Activated CD4-positive, alpha-beta memory T cell treated with anti-CD3 and anti-CD28 coated beads, Interleukin-2, amount 10 ng/mL, durations not matched to agents 7 days and 5 days (primary cell): ENCODE measurements at places on chromosomes 6 and 20.
A peak's percentile ranks its signal among the peaks of the same experiment; 100 is the strongest.

DNA sequence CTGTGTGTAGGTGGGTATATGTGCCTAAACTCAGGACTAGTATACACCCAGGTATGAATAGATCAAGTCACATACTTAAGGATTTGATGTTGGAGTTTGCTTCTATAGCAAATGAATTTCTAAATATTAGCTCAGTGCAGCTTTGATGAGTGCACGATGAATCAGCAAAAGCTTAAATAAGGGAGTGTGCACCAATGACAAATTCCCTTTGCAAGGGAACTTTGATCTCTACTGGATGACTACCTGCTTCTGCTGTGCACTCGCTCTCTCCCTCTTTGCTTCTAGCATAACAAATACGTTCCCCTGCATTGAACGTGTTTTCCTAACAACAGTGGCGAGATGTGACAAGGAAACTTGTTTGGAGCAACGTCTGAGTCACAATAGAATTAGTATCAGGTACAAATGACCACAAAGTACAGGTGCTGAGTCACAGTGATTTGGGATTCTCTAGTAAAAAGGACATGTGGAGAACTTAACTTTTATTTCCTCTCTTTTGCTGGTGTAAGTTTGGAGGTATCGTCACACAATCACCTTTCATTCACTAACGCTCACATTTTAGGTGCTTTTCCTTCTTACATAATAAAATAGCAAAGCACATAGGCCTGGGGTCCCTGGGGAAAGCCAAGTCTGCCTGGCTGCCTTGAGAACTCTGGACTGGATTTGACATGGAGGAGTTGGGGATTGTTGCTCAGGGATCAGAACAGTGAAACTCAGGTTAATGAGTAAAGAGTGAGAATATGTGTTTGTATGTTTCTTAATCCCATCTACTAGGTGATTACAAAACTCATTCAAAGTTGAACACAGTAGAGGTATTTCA is 49.7 kb downstream of the KLHL31 start:
- peaks cover 2% of the 10 kb centered on the region for H3K27me3 ChIP-seq
- H3K4me1 ChIP-seq: peaks cover 2% of the 10 kb centered on the region

- H3K27ac ChIP-seq: peak overlapping the region; percentile 85
- peak; percentile 60 for DNase-seq
- H3K36me3 ChIP-seq: peaks cover 25% of the 10 kb centered on the region
Measured at GRCh38 chr6:15296735-15297134, 50.9 kb downstream of the JARID2 start.

- no peaks in the 10 kb centered on the region for H3K4me1 ChIP-seq
- no peak overlapping the region for H3K4me3 ChIP-seq
- no peak for DNase-seq
- H3K27me3 ChIP-seq: peaks cover 30% of the 10 kb centered on the region
Measured at GRCh38 chr6:2516059-2516458, 234.7 kb downstream of the MYLK4 start.

GRCh38 chr6:144666781-144667180 is 381.6 kb downstream of the UTRN start:
- no peak overlapping the region for H3K4me3 ChIP-seq
- H3K27ac ChIP-seq: no peak overlapping the region
- H3K4me1 ChIP-seq: peaks cover 34% of the 10 kb centered on the region
- no peak for DNase-seq

DNA sequence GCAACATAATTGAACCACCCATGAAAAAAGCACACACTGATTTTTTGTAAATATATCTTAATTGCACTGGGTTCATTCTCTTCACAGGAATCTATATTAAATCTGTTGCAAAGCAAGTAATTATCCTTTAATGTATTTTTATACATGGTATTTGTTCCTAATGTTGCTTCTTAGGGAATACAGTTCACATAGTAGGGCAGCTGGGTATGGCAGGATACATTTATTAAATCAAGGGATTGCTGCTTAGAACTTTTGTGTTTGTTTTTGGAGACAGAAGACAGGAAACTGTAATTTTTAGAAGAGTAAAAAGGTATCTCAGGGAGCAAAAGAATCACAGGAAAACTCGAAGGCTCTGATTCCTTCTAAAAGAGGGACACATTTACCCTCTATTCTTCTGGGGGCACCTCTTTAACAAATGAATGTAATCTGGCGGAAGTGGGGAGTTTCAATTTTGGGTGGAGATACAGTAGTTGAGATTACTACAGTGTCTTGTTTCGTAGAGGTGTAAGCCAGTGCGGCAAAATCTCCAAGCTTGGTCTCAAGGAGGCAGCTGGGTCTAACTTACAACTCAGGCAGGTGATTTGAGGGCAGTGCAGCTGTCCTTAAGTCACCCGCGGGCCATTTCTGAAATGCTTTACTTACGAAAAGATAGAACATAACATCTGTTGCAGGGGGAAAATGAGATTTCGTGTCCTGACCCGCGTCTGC is 812 bp upstream of the SMIM13 start:
- H3K27me3 ChIP-seq: no peaks in the 10 kb centered on the region
- peaks cover 7% of the 10 kb centered on the region for H3K36me3 ChIP-seq
- peak overlapping the region; percentile 93 for H3K4me3 ChIP-seq
- peak overlapping the region; percentile 96 for H3K27ac ChIP-seq

GRCh38 chr20:22827916-22828315 is 207.2 kb upstream of the SSTR4 start:
- H3K27me3 ChIP-seq: no peaks in the 10 kb centered on the region
- H3K36me3 ChIP-seq: no peaks in the 10 kb centered on the region
- H3K4me3 ChIP-seq: no peak overlapping the region
- H3K4me1 ChIP-seq: no peaks in the 10 kb centered on the region
- no peak for DNase-seq

GRCh38 chr6:21522797-21523456 is 70.6 kb upstream of the SOX4 start:
- no peak for DNase-seq
- H3K27me3 ChIP-seq: peaks cover 4% of the 10 kb centered on the region
- no peak overlapping the region for H3K27ac ChIP-seq
- no peaks in the 10 kb centered on the region for H3K4me1 ChIP-seq
- no peak overlapping the region for H3K4me3 ChIP-seq

- no peaks in the 10 kb centered on the region for H3K4me1 ChIP-seq
- H3K27me3 ChIP-seq: peaks cover 3% of the 10 kb centered on the region
- H3K4me3 ChIP-seq: no peak overlapping the region
Measured at GRCh38 chr6:25337431-25337830, 58.3 kb downstream of the CARMIL1 start.

DNA sequence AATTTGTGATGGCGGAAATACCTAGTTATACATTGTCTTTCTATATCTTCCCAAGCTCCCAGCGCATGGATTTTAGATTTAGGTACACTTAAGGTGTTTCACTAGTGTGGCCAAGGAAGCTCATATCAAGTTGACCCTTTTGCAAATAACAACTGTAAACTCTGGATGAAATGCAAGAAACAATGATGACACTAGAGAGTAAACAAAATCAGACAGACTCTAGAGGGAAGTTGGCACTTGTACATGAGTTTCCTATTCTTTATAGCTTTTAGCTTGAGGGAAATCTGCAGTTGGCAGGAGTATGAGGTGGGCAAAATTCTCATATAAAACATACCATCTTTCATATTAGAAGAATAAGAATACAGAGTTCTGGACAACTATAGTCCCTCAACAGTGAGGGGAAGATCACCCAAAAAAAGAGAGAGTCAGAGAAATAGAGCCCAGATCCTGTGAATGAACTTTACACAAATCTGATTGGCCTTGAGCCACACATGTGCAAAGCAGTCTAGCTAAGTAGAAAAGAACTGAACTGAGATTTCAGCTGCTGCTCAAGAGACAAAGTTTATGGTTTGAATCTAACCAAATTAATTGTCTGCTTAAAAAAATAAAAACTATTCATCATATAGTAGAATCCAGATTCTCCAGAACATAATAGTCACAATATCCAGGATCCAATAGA is 26.1 kb downstream of the TXLNB start:
- H3K4me3 ChIP-seq: no peak overlapping the region
- no peaks in the 10 kb centered on the region for H3K36me3 ChIP-seq
- DNase-seq: no peak
- no peak overlapping the region for H3K27ac ChIP-seq

- H3K36me3 ChIP-seq: peaks cover 13% of the 10 kb centered on the region
- no peaks in the 10 kb centered on the region for H3K27me3 ChIP-seq
- DNase-seq: no peak
Measured at GRCh38 chr6:157847846-157848245, 24.8 kb downstream of the SNX9 start.
